Activated CD4-positive, alpha-beta T cell treated with anti-CD3 and anti-CD28 coated beads, Interleukin-2, amount 10 ng/mL, durations not matched to agents 24 days and 14 days (primary cell): ENCODE measurements at places on chromosomes 7 and 10.

DNA sequence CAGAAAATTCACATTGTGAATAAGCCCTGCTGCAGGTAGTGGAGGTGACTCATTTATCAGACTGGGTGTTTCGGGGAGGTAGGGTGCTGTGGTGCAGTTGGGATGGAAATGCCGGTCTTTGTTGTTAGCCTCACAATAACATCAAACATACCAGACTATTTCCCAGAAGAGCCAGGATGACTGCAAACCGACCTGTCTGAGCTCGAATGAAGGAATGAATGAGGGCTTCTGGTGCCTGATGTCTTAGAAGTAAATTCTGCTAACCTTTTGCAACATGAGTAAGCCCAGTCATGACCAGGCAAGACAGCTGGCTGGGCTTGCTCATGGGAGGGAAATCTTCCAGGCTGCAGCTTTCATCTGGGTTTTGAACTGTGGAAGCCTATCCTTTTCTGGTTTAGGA, 2.4 kb upstream of the VDAC2 start:
- DNase-seq = peak; percentile 64

DNA sequence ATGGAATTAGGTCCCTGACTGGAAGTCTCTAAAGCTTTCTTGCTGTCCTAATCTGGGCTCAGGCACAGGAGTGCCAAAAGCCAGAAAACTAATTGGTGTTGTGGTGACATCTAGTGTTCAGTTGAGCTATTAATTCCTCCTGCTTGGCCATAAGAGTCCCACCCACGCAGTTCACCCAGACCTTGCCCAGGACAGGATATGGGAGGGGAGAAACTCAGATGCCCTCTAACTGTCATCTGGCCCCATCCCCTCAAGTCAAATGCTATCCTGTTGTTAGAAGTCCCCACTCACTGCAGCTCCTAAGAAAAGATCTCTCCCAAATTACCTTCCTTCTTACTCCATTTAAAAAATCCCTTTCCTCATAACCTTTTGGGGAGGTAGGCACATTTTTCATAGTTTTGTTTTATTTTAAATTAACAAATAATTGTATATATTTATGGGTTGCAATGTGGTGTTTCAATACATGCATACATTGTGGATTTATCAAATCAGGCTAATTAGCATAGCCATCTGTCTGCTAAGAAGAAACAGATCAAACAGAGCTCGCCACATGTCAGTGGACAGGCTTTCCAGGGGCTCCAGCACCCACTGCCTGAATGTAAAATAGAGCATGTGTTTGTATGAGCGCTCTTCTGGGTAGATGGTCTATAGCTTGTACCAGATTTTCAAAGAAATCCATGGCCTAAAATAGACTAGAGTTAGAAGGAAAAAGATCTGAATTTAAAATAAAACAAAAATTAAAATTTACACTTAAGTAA, 84.0 kb downstream of the GSAP start:
- peak; percentile 87 for DNase-seq

DNA sequence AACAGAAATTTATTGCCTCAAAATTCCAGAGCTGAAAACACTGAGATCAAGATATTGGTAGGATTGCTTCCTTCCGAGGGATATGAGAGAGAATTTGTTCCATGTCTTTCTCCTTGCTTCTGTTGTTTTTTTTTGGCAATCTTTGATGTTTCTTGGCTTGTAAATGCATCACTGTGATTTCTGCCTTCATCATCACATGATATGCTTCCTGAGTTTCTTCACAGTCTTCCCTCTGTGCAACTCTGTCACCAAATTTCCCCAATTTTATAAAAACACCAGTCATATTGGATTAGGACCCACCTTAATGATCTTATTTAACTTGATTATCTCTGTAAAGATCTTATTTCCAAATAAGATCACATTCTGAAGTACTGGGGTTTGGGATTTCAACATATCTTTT, 14.7 kb downstream of the TMEM236 start:
- no peak for DNase-seq

DNA sequence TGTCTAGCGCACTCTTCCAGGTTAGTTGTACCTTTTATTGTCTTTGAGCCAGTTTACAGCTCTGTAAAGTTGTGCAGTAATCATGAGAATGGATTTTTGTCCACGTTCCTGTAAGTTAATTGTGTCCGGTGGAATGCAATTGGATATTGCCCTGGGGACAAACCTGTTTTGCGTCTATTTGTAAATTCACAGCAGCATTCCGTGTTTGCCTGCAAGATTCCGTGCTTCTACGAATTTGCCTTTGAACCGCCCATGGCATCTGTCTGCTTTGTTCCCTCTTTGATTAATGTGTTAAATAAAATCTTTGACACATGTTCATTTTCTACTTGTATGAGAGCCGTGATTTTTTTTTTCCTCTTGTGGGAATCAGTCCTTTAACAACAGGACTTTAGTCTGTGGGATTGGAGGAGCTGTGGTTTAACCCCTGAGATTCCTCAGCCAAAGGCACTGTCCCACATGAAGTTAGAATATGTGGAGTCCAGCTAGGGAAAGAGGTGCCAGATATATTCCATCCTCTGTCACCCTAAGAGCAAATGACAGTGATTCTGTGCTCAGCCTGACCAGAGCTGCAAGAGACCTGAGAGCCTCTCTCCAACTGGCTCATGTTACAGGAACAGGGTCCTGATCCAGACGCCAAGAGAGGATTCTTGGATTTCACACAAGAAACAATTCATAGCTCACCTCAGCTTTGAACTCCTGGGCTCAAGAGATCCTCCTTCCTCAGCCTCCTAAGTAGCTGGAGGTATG, 126.3 kb downstream of the COL26A1 start:
- DNase-seq = no peak

DNA sequence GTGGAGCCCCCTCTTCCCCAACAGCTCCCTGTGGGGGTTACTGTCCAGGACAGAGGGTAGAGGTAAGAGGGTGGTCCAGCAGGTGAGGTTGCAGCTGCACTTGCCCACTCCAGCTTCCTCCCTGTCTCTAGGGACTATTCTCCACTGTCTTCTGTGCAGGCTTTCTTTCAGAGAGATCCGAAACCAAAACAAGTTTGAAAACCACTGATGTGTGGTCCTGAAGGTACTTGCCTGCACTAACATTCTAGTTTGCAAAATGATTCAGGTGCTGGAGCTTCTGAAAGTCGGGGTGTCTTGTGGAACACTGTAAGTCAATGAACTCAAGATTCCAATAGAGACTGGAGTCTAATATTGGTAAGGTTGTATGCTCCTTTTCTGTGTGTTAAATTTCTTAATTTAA, 63.1 kb downstream of the BLNK start:
- DNase-seq = no peak
